NB4 (cell line): ENCODE measurements at places on chromosomes 7 and 10.

GRCh38 chr10:125554016-125554703, 128.8 kb downstream of the TEX36 start:
- DNase-seq = peak; percentile 61

DNA sequence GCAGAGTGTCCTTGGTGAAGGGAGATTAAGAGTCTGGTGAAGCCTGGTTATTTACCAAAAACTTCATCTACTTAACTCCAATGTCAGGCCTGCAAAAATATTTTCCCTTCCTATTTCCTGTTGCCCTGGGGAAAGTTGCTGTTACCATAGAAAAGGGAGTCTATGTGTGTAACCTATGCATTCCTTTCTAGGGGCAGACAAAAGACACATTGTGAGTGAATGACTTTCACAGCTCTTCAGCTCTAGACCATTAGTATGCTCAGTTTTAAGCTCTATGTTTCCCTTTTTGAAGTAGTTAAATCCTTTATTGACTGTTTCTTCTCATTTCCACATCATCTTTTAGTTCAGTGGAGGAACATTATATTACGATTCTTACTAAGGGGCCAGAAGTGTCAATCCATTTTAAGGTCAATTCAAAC, 45.6 kb upstream of the SGCE start:
- no peak for DNase-seq

GRCh38 chr10:116663342-116663741, 42.6 kb downstream of the PNLIPRP2 start:
- no peak for DNase-seq

DNA sequence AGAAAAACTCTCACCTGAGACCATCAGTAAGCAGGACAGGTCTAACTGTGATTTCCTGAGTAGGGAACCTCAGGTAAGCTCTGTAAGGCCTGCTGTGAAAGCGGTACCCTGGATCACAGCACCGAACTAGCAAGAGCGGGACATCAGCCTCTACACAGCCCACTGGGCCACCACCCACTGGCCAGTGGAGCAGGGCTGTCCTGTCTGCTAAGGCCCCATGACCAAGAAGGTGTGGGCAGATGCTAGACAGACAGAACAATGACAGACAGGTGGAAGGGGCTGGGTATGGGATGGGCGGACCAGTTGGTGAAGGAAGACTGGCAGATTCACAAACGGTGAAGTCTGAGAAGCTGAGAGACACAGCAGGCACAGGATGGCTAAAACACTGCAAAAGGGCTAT, 79.4 kb upstream of the DDC start:
- no peak for DNase-seq

GRCh38 chr10:91389636-91390512, 20.3 kb upstream of the HECTD2 start:
- DNase-seq = peak; percentile 67

GRCh38 chr7:51589111-51589510, 272.5 kb upstream of the COBL start:
- no peak for DNase-seq

DNA sequence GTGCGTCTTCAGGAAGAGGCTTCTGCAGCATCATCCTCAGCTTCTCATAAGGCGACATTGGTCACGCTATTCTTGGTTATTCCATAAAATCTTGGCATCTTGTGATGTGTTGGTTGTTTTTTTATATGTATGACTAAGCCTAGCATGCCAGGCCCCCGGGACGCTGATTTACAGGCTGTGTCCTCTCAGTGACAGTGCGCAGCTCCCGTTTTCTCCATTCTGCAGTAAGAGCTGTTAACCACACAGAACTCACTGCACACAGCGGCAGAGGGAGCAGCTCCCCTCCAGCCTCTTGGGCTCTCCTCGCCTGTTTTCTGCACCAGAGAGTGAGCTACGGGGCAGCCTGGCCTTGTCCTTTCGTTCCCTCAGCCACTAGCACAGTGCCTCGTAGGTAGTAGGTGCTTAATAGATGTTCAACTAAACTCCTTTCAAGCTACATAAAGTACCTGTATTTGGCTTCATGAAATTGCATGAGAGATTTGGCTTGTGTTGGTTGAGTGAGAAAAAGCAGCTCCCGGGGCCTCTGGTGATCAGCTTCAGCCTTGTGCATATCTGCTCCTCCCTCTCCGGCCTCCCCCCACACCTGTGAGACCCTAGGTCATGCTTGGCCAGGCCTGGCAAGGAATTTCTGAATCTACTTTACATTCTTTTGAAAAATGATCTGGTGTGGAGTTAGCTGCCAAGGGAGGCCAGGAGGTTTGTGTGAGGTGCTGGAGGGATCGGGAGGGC, 116.2 kb downstream of the WDR37 start:
- no peak for DNase-seq

DNA sequence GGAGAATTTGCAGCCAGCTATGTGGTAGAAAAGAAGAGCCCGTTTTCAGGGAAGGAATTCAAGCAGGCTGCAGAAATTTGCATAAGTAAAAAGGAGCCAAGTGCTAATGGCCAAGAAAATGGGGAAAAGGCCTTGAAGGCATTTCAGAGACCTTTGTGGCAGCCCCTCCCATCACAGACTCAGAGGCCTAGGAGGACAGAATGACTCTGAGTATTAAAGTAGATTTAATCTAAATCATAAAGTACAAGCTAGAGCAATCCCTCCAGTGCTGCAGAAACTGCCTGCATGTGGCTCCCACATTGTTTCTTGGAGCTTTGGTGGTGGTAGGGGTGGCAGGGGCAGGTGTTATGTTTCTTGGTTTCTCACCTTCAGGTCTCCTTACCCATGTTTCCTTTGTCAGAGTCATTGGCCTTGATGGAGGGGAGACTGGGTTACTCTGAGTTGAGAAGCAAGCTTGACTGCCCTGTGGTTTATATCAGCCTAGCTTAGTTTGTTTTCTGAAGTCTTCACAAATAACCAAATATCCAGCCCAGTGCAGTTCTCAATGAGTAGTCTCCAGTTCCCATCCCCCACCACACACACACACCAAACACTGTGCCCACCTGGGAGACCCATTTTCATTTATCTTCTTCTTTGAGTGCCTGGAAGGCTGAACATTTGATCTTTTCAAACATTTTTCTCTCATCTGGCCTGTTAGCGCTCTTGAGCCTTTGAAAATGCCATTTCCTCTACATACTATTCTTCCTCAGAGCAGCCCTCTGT, 34.5 kb downstream of the ITPRIP start:
- DNase-seq = no peak
